Fibroblast of upper back skin (primary cell): ENCODE measurements at places on chromosomes 2 and 18.

GRCh38 chr2:234914371-234915154 is 37.3 kb upstream of the SH3BP4 start:
- no peak for DNase-seq

GRCh38 chr2:42752314-42752713 is 11.6 kb downstream of the OXER1 start:
- DNase-seq, result no peak

- peak; percentile 56 for DNase-seq
These were observed 70.7 kb downstream of the PMS1 start for GRCh38 chr2:189854940-189855339.

DNA sequence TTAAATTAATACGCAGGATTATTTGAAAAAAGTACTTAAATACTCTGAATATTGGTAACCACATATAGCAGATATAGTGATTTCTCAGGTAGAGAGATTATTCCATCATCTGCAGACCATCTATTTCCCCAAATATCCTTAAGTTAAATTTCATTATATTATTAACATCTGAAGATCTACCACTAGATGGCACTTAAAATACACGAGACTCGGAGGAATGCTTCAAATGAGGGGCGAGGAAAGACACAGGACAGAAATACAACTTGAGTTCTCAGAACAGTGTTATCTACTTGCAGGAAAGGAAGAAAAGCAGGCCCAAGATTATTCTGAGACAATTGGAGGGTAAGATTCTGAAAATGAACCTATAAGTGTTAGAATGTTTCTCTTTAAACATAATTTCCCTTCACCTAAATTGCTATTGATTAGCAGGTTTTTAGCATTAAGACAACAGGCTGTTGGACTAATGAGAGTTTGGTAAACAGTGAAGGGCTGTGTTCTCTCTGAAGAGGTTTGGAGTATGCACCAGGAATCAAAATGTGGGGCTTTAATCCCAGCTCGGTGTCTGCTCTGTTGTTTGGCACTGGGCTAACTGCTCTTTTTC is 76.9 kb upstream of the GCFC2 start:
- DNase-seq, result peak; percentile 20

- DNase-seq, result no peak
These were observed at the start of gene SCYGR6 for GRCh38 chr2:227724394-227725039. Gene SCYGR6 (minus strand): TSS chr2:227724757. CDS start chr2:227724757, 0 bp downstream.

DNA sequence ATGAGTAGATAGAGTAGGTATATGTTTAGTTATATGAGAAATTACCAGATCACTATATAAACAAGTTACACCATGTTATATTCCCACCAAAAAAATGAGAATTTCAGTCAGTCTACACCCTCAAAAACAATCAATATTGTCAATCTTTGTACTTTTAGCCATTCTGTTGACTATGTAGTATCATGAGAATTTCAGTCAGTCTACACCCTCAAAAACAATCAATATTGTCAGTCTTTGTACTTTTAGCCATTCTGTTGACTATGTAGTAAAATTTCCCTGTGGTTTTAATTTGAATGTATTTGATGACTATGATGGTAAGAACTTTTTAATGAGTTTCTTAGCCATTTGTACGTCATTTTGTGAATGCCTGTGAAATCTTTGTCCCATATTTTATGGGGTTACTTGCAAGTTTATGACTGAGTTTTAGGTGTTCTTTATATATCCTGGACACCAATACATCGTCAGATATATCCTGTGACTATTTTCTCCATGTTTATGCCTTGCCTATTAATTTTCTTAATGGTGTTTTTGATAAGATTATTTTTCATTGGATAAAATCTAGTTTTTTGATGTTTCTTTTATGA is 528.4 kb upstream of the SPHKAP start:
- DNase-seq, result no peak

GRCh38 chr2:175684466-175684865 is 317.6 kb downstream of the LNPK start:
- no peak for DNase-seq

- DNase-seq, result peak; percentile 82
These were observed 218.6 kb downstream of the DYM start for GRCh38 chr18:49241852-49242251.

- DNase-seq, result no peak
These were observed 118.5 kb upstream of the CDCA7 start for GRCh38 chr2:173235947-173236803.
